ENCODE measurements at places on chromosomes 7 and 10. TPM values are rescaled to one million over a fixed set of nuclear protein-coding genes. Genes with fewer than 3 reads are reported as not detected.

Gene SYCE1
- 1.2 TPM for total RNA-seq

Gene ADAM12
- 8.8 TPM for total RNA-seq

Gene GARIN1A
- total RNA-seq, result 0.92 TPM

Gene GFRA1
- total RNA-seq, result 42.7 TPM

Gene ELAPOR2
- 52.4 TPM for total RNA-seq

Gene SLC25A40
- 27.2 TPM for total RNA-seq

Gene FHIP2A
- total RNA-seq, result 50.3 TPM

Gene ZNF117
- total RNA-seq, result 38.8 TPM

Gene EBLN1
- total RNA-seq, result not detected

Gene CREB5
- total RNA-seq, result 9.2 TPM

Gene DKK1
- total RNA-seq, result 5.3 TPM

Gene AKR1C2
- total RNA-seq, result 21.2 TPM

All from diencephalon (tissue), 1 donor.